Eye (tissue), 1 donor: ENCODE measurements at places on chromosomes 12 and 14.

- no peak for DNase-seq
These were observed 9.5 kb downstream of the NDRG2 start for GRCh38 chr14:21015312-21015711.

DNA sequence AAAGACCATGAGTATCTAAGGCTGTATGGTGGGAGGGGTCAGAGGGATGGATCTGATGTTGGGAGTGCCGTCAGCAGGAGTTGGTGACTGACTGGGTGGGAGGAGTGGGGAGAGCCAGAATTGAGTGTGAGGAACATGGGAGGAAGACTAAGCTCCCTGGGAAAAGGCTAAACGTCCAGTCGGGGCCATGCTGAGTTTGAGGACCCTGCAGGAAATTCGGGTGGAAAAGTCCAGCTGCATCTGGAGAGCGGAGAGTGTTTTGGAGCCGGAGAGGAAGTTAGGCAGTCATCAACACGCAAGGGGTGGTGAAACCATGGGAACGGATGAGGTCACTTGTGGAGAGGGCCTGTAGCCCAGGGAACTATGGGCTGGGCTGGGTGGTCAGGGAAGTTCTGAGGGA lies 60.9 kb downstream of the ELK3 start:
- no peak for DNase-seq

DNA sequence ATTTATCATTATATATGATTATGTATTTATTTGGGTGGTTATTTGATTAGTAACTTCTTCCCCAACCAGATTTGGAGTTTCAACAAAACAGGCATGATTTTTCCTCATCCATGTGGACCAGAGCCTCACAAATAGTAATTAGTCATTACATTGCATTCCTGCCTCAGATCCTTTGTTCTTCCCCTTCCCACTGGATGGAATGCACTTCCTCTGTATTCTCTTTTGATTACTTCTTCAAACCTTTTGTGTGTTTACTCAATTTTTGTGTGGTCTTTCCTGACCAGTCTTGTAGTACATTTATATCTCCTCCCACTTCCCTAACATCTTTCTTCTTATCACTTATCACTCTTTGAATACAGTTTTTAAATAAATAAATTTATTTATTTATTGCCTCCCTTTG lies 15.5 kb downstream of the SYT1 start:
- no peak for DNase-seq

DNA sequence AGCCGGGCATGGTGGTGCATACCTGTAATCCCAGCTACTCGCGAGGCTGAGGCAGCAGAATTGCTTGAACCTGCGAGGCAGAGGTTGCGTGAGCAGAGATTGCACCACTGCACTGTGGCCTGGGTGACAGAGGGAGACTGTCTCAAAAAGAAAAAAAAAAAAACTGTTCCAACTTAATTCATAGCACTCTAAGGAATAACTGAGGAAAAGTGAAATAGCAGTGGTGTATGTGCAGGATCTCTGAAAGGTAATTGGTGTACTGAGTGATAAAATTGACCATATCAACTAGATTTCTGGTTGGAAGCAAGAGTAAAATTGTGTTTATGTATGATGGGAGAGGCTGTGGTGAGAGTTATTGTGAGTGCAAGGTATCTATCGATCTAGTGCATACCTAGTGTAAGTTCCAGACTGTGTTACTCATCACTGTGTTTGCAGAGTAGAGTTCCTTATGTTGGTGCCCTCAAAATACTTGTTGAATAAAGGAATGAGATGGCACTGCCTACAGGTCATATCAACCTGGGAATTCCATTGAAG lies 6.3 kb downstream of the CAND1 start:
- DNase-seq: no peak

- peak; percentile 9 for DNase-seq
These were observed 61.1 kb downstream of the HRK start for GRCh38 chr12:116820064-116820656.

DNA sequence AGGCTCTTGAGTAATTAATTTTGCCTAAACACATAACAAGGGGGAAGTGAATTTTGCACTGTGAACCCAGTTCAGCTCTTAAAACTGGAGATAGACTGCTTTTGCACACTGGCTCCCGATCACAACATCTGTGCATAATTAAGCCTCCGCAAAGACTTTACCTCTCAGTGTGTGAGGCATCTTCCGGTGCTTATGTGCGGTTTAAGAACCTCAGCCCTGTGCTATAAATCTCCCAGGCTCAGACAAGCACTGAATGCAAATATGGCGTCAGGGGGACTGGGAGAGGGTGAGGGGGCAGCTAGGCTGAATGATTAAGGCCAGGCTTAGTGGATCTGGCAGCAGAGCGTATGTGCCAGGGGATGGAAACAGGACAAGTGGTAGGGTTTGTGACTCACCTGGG lies 103.3 kb downstream of the ADCK1 start:
- no peak for DNase-seq

GRCh38 chr12:128266086-128266485 lies 884 bp upstream of the TMEM132C start:
- DNase-seq: no peak

- no peak for DNase-seq
These were observed 4.5 kb upstream of the RPGRIP1 start for GRCh38 chr14:21275261-21275858.

- DNase-seq: no peak
These were observed 3.2 kb downstream of the RABGGTA start for GRCh38 chr14:24268225-24268624.

DNA sequence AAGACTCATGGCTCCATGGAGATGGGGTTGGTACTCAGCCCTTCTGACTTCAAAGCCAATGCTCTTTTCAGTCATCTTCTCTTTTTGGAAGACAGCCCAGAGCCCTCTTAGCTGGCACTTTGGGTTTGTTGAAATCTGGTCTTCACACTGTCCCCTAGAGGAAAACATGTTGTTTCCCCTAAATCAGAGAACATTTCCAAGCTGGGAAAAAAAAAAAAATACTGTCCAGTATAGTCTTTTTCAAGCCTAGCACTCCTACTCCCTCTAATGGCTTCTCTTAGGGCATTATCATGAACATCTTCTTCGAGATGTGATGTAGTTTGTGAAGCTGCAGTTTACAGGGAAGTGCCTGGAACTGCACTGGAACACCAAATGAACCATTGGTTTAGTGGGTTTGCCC lies 3.0 kb upstream of the ZC3H14 start:
- peak; percentile 18 for DNase-seq

DNA sequence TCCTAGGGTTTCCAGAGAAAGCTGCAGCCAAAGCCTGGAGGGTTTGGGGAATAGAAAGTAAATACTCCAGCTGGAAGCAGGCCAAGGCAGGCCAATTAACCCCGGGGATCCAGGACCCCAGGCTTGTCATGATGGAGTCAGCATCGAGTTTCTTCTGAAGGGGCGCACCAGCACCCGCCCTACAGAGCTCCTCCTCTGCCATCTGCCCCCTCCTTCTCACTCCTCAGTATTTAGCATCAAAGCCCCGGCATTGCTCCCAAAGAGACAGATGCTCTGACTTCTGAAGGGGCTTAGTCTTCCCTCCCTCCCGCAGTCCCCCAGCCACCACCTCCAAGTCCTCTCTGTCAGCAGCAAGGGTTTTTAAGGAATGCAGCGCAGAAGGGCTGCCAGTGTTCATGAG lies 285.1 kb upstream of the NOS1 start:
- peak; percentile 59 for DNase-seq

GRCh38 chr12:2413999-2414792 lies 361.4 kb downstream of the CACNA1C start:
- DNase-seq: no peak

DNA sequence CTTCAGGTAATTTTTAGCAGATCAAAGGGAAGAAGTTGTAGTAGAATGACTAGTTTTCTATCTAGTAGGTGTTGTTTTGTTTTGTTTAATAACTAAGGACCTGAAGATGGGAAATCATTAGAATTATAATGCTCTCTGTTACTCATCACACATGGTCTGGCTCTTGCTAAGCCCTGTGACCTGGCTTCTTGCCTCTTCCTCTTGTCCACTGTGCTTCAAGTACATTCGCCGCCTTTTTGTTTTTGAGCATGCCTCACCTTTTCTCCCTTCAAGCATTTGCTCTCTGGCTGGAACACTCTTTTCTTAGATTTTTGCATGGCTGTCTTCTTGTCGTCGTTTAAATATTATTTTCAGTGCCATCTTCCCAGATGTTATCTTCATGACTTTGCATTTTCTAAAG lies 47.7 kb downstream of the DAAM1 start:
- DNase-seq: no peak

GRCh38 chr14:58287607-58288042 lies 10.7 kb upstream of the ARID4A start:
- DNase-seq: no peak

- DNase-seq: no peak
These were observed 46.1 kb downstream of the VCPKMT start for GRCh38 chr14:50070230-50070629.

DNA sequence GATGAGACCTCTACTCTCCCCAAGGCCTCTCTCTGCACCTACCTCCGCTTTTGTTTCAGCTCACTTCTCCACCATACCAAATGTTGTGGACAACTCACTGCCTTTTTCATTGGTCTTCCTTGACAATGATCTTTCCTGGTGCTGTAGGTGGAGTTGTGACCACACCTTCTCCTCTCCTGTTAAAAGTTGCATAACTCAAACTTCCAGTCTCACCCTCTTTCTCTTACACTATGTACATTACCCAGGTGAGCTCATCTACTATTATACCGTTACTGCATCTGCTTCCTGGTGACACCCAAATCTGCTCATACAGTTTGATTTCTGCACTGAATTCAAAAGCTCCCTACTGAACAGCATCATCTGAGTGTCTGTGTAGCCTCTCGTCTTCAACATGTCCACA lies 542.8 kb downstream of the GALC start:
- no peak for DNase-seq

DNA sequence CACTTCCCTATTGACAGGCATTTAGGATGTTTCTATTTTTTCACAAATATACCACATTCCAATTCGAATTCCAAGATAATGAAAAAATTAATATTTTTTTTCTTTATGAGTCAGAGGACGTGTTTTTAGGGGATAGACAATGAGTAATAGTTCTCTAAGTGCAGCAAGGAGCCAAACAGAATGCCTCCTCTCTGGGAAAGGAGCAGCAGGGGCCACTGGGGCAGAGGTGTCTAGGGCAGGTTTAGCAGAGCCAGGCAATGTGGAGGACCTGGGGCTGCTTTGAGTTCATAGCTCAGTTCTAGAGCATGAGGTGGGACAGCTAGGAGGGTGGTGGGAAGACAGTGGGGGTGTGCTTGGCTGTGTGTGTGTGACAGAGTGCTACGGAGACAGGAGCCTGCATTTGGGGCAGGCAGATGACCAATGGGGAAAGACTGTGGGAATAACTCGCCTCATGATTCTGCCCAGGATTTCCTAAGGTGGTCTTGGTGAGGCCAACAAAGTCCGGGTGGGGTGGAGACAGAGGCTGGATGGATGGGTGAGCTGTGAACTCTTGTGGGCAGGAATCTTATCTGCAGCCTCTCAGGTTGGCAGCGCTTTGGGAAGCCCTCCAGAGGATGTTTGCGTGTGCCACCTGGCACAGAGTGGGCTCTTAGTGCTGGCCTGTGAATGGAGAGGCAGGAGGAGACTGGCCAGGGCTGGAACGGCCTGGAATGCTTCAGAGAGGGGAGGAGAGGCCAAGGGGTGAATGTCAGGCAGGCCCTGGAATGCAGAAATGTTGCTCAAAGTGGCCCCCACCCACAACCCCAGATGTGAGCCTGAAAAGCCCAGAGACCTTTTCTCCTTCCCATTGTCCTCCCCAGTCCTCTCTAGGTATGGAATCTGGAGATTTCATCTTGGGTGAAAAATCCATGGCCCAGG lies 2.4 kb upstream of the KRT7 start:
- DNase-seq: no peak
